AG09309 (cell line): ENCODE measurements at places on chromosomes 1 and 21.
A peak's percentile ranks its signal among the peaks of the same experiment; 100 is the strongest.

GRCh38 chr1:194848846-194849245 is 1662.4 kb upstream of the B3GALT2 start:
- DNase-seq, result no peak

DNA sequence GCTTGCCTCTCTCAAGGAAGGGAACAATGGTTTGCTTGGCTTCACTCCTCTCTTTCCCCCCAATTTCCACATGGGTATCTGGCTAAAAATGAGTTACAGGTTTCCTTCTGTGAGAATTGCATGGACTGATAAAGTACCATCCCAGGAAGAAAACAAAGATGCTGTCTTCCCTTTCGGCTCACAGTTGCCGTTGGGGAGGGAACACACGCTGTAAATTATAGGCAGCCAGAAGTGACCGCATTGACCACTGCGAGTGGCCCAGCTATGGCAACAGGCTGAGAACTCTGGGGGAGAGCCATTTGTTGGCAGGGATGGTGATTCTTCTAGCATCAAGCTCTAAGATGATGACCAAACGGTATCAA is 2.9 kb downstream of the RUNX1 start:
- DNase-seq, result no peak

- no peak for DNase-seq
These were observed 95.1 kb downstream of the RHOU start for GRCh38 chr1:228830185-228830953.

DNA sequence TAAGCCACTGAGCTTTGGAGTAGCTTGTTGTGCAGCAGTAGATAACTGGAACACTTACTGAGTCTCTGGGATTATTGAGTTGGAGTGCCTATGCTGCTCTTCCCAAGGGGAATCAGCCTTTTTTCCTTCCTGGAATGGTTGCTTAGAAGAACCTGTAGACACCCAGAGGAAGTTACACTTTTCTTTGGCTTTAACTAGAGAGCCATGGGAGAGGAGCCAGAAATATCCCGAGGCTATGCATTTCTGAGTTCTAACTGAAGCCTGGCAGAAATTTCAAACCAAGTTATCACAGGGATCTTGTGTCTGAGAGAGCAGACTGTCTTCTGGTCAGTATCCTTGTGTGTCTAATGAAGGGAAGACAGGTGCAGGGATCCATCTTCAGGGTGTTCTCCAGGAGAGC is 28.3 kb downstream of the LAMC1 start:
- DNase-seq, result no peak

DNA sequence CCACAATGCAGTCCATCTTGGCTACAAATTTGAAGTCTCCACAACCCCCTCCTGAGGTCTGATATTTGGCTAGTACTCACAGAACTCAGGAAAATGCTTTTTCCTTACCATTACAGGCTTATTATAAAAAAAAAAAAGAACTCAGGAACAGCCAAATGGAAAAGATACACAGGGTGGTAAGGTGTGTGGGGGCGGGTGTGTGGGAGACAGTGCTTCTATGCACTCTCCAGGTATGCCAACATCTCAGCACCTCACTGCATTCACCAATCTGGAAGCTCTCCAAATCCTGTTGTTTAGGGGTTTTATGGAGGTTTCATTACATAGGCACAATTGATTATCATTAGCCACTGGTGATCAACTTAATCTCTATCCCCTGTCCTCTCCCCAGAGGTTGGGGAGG is 126.9 kb downstream of the FAF1 start:
- no peak for DNase-seq

GRCh38 chr1:222062640-222063039 is 320.8 kb upstream of the DUSP10 start:
- DNase-seq, result no peak

DNA sequence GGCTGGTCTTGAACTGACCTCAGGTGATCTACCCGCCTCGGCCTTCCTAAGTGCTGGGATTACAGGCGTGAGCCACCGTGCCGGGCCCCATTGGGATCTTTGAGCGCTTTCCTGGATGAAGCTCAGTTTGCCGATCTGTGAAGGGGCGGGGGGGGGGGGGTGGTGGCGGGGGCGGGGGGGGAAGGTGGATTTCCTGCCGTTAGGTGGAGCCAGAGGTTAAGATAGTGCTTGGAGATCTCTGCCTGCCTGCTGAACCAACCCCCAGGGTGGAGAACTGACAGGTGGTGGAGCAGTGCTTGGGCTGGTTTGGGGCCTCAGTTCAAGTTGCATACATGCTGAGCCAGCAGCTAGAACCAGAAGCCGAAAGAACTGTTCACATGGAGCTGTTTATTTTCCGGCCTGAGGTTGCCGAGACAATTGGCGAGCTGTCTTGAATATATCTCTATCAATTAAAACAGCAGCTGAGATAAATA is 1.7 kb downstream of the TMCC2 start:
- DNase-seq, result no peak

GRCh38 chr21:40567501-40567900 is 279.5 kb downstream of the DSCAM start:
- DNase-seq, result no peak

- no peak for DNase-seq
These were observed 493.7 kb upstream of the PLXNA2 start for GRCh38 chr1:208737922-208738321.

GRCh38 chr1:19596065-19596713 is 47.9 kb upstream of the NBL1 start:
- DNase-seq, result no peak

- no peak for DNase-seq
These were observed 16.9 kb upstream of the IFI16 start for GRCh38 chr1:158992787-158993312.

DNA sequence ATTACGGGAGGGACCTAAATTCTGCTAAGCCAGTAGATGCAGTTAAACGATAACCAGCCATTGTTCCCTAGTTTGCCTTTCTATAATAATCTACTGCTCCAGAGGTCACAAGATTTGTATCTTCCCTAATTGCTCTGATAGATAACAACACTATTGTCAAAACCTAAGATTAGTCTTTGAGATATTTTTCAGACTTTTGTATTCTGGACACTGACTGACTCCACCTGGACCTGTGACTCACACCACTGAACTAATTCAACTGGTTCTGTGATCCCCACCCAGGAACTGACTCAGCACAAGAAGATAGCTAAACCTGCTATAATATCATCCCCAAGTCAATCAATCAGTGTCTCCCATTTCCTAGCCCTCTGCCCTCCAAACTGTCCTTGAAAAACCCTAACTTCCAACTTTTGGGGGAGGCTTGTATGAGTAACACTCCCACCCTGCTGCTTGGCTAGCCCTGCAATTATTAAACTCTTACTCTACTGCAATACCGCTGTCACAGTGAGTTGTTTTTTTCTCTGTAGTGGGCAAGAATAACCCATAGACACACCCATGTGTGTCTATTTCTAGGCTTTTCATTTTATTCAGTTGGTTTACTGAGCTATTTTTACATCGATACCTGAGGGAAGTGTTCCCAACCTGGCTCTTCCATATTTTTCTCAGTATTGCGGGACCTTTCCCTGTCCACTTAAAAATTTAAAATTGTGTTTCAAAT is 11.2 kb downstream of the KIFAP3 start:
- DNase-seq, result no peak

GRCh38 chr1:94095112-94095637 is 25.8 kb downstream of the ABCA4 start:
- no peak for DNase-seq

DNA sequence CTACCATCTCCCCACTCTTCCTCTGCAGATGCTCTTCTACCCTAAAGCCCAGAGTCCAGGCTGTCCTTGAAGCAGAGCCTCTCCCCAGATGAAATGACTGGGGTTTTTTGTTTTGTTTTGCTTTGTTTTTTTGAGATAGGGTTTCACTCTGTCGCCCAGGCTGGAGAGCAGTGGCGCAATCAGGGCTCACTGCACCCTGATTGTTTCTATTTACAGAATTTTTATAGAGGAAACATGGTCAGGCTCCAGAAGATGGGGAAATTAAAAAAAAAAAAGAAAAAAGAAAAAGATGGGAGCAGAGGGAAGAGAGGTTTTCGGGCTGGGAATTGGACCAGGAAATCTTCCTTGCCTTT is 43.7 kb upstream of the ZNF281 start:
- DNase-seq, result peak; percentile 14

DNA sequence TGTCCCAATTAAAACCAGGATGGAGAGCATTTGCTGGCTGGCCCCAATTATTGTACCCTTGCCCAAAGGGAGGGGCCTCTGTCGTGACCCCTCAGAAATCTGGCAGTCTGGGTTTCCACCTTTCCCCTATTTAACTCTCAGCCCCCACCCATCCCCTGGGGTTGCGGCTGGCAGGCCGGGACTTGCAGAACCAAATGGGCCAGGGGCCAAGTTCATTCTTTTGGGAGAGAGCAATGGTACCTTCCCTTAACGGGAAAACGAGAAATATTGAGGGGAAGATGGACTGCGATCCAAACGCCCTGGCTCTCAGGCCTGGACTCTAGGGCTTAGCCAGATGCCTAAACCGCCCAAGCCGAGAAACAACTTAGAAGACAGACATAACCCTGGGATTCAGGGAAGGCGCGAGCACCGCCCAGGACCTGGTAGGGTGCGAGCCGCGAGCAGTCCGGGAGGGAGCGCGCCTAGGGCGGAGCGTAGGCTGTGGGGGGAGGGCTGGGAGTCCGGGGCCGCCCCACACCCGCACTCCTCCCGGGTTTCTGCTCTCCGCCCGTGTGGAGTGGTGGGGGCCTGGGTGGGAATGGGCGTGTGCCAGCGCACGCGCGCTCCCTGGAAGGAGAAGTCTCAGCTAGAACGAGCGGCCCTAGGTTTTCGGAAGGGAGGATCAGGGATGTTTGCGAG is at the start of gene SLC27A3:
Gene SLC27A3, plus strand, starts transcription at position 628 of the 678 bp plus-strand sequence. CDS start 91 bp downstream, outside the sequence.
- no peak for DNase-seq

DNA sequence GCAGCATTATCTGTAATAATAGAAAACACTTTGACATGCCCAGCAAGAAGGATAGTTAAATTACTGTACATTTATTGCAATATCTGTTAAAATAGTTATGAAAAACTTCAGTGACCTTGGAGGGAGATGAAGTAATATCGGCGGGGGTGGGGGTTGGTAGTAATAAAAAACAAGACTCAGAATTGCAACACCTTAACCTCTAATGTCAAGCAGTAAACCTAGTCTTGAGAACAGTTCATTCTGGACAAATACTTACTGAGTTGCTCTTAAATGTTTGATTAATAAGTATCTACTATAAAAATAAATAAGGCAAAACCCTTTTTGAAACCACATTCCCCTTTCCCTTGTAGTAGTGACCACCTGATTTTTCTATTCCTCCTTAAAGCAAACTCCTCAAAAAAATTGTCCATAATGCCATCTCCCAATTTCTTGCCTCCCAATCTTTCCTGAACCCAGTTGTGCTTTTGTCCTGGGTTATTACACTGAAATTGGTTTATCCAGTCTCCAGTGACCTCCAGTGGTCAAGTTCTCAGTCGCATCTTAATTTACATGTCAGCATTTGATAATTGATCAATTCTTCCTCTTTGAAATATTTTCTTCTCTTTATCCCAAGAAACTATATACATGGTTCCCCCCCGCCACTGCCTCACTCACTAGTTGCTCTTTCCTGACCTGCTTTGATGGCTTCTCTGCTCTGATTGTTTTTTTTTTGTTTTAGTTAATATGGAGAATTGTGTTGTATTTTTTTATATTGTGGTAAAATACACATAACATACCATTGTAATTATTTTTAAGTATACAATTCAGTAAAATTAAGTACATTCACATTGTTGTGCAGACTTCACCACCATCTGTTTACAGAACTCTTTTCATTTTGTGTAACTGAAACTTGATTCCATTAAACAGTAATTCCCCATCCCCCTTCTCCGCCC is 36.8 kb downstream of the RAP1A start:
- DNase-seq, result peak; percentile 31

- DNase-seq, result no peak
These were observed 5.2 kb upstream of the FOXD3 start for GRCh38 chr1:63316984-63317816.

GRCh38 chr1:35499231-35499630 is 58.0 kb downstream of the KIAA0319L start:
- no peak for DNase-seq

- DNase-seq, result no peak
These were observed 258.0 kb downstream of the LTN1 start for GRCh38 chr21:28734522-28735175.

- DNase-seq, result no peak
These were observed 102.8 kb downstream of the CDC7 start for GRCh38 chr1:91603409-91603808.

DNA sequence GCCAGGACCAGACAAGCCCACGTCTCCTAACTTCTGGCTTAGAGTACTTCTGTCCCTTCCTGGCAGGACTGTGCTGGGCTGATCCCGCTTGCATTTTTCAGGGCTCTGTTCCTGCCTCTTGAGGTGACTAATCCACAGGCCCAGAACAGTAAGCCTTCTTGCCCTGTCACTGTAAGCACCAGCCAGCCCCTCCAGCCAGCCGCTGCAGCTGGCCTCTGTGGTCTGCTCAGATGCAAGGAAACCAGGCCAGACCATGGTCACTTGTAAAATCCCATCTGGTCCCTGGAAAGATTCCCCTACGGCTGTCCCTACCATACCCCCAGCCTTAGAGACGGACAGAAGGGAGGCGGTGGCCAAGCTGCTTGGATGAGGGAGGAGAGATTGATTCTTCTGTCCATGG is 74.2 kb downstream of the KIRREL1 start:
- DNase-seq, result peak; percentile 20

- no peak for DNase-seq
These were observed 57.7 kb downstream of the LRRC8C start for GRCh38 chr1:89690595-89690994.

GRCh38 chr1:85199667-85200462 is 951 bp downstream of the SYDE2 start:
- no peak for DNase-seq

GRCh38 chr1:62228883-62229187 is 34.2 kb downstream of the L1TD1 start:
- DNase-seq, result no peak

GRCh38 chr1:112504001-112504660 is 4.6 kb upstream of the WNT2B start:
- DNase-seq, result no peak

GRCh38 chr1:20324704-20325406 is 34.2 kb downstream of the VWA5B1 start:
- DNase-seq, result no peak

DNA sequence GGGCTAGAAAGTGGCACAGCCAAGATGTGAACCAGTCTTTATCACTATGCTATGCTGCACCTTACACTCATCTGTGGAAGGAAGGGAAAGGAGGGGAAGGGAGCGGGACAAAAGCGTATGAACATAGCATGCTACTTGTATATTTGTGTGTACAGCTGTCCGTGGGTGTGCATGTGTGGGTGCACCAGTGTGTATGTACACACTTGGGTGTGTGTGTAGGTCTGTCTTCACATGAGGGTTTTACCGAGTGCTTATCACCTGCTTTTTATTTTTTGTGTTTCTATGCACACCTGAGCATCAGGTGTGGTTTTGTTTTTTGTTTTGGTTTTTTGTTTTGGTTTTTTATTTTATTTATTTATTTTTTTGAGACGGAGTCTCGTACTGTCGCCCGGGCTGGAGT is 255.7 kb downstream of the RRAGC start:
- DNase-seq, result no peak
